ENCODE measurements at places on chromosomes 7 and 10.
A peak's percentile ranks its signal among the peaks of the same experiment; 100 is the strongest.

DNA sequence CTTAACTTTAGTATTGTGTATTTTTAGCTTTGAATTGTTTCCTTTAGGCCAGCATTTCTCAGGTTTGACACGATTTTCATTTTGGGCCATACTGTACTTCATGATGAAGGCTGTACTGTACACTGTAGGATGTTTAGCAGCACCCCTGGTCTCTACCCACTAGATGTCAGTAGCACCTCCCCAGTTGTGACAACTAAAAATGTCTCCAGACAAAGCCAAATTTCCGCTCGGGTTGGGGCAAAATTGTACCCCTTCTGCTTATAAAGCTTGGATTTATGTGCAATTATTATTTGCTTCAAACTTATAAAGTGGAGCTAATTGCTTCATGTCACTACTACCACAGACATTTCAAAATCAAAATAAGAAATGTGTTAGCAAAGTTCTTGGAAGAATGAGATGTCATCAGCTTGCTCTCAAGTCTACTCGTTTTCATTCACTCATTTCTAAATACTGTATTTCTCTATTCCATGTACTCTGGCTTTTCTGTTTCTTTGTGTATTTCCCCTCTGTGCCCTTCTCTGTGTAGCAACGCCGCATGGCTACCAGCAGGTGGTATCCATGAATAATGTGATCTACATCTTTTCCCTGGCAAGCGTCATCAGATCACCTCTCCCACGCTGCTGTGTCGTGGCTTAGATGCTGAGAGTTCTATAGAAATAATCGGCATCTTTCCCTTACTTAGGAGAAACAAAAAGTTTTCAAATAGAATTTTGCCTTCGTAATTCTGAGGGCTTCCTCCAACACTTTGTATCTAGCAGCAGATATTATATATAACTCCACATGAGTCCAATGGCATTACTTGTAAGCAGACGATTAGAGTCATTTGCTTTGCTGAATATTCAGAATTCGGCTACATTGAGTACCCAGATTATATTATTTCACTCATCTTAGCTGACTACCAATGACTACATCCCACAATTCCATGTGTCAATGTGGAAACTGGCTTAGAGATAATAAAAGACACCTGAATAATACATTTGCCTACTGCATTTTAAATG, 47.8 kb upstream of the CALCR start:
- no peak for DNase-seq

GRCh38 chr7:3120513-3120912, 76.8 kb upstream of the CARD11 start:
- DNase-seq = peak; percentile 43

DNA sequence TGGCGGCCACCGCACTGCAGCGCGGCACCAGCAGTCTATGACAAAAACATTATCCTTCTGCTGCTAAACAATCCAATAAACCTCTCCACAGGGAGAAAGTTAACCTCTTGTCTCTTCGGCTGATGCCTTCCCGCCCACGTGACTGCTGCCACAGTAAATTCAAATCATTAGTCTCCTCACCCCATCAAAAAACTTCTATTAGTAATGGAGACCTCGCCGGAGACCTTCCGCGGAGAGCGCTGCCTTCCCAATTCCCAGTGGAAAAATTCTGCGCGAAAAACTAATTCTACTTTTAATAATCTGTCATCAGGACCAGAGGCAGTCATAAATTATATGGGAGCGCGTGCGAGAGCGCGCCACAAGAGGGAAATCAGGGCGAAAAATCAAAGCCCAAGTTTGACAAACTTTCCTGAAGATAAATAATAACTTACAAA, 90.0 kb upstream of the PAX2 start:
- no peak for DNase-seq

DNA sequence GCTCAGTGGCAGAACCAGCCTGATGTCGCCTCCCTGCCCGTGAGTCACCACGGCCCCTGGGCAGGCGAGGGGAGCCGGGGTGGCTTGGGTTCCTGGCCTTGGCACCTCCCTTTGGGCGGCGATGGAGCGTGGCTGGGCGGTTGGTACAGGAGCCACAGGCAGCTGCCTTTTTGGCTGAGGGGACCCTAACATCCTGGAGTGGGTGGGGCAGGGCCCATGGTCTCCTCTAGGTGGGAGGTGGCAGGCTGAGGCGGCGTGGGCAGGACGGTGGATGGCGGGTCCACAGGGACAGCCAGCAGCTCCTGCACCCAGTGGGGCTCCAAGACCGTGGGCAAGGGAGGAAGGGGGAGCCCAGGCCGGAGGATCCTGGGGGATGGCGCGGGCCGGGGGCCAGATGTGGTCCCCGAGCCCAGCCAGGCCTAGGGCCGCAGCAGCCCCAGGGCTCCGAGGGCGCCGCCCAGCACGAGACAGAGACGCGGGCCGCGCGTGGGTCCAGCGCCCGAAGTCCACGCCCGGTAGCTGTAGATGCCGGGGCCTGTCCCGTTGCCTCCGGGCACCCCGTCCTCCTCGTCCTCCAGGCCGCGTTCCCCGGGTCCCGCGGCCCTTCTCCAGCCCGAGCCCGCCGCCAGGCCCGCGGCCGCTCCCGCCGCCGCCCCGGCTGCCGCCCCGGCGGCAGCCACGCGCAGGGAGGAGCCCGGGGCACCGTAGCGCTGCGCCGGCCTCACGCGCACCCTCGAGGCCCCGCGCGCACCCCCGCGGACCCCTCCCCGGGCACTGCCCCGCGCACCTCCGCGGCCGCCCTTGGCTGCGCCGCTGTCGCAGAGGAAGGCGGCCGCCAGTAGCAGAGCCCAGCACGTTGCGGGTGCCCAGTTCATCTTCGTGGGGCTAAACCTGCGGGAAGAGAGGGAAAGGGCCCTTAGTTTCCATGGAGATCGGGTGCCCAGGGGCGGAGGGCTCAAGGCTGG, 1.3 kb downstream of the SPRN start:
- DNase-seq = no peak

DNA sequence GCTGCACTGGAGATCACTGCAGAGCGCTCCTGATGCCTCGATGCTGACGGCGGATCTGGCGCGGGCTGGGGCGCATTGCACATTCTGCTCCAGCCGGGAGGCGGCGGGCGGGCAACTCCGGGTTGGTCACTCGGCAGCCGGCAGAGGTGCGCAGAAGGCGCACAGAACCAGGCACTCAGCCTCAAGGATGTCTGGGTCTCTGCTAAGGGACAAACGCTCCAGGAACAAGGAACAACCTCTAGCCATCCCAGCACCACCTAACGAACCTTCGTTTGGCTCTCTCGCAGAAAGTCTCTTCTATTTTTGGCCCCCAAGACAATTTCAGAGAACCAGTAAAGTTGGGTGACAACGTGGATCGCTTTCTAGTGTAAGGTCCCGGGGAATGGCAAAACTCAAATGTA, 254.6 kb downstream of the OTUD1 start:
- peak; percentile 45 for DNase-seq

DNA sequence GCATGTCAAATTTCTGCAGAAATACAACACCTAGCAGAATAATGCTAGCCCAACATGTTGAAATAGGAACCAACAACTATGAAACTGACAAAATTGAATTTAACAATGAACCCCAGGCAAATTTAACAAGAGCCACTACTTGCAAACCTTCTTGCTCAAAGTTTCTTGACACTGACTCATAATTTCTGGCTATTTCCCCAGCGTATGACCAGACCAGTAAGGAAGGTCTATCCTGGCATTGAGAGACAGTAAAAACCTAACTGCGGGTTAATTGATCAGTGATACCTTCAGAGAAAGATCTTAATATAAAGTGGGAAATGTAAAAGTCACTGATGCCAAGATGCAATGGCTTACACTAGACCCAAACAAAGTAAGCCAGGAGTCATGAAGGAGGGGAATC, 510.1 kb downstream of the ARL4A start:
- no peak for DNase-seq

DNA sequence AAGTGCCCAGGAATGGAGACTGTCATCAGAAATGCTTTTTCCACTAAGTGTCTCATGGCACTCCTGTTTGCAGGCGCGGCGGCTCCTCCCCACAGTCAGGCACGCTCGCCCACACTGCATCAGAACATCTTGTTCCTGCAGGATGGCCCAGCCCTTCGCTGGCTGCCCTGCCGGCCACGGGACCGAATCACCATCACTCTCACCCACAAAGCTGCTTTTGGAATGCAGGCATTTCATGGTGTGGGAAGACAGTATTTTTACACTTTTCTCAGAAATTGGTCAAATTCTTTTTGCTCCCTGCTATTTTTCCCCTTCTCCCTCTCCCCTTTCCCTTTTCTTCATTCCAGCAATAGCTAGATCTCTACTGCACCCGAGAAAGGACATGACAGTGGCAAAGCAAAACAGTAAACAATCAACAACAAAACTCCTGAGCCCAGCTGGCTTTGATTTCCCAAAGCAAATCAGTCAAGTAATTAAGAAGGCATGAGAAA, 176.1 kb upstream of the TNS3 start:
- DNase-seq = no peak

DNA sequence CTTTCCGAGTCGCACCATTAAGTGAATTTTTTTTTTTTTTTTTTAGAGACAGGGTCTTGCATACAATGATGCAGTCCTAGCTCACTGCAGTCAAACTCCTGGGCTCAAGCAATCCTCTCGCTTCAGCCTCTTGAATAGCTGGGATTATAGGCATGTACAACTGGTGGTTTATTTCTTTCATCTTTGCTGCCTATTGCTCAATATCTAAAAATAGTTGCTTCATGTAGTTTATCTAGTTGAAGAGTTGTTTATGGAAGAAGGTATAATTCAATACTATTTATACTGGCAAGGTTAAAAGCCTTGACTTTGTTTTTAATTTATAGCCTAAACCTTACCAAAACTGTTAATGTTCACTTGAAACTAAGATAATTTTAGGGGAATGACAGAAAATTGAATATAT, 66.9 kb downstream of the SEMA3D start:
- no peak for DNase-seq

GRCh38 chr7:141945356-141945755, 1.4 kb downstream of the CLEC5A start:
- peak; percentile 37 for DNase-seq

DNA sequence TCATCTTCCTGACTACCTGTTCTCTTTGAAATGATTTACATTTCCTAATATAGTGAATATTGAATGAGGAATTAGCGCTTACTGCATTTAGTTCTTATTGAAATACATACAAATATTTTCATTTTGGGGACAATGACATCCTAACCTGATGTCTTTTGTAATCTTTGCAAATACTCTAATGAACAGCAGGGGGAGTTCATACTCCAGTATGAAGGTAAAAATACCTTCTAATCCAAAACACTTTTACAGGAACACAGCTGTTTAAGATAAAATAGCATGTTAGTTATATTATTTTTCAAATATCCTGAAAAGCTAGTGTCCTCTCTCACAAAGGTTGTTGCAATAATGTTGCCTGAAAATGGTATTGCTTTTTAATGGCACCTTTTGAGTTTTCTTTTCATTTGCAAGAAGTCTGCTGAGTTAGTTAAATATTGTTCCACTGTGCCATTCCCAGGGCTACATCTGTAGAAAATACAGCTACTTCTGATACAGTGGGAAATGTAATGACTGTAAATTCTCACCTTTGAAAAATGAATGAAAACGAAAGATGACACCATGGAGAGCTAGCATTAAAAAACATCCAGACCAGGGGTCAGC, 400.0 kb downstream of the PHF14 start:
- no peak for DNase-seq

DNA sequence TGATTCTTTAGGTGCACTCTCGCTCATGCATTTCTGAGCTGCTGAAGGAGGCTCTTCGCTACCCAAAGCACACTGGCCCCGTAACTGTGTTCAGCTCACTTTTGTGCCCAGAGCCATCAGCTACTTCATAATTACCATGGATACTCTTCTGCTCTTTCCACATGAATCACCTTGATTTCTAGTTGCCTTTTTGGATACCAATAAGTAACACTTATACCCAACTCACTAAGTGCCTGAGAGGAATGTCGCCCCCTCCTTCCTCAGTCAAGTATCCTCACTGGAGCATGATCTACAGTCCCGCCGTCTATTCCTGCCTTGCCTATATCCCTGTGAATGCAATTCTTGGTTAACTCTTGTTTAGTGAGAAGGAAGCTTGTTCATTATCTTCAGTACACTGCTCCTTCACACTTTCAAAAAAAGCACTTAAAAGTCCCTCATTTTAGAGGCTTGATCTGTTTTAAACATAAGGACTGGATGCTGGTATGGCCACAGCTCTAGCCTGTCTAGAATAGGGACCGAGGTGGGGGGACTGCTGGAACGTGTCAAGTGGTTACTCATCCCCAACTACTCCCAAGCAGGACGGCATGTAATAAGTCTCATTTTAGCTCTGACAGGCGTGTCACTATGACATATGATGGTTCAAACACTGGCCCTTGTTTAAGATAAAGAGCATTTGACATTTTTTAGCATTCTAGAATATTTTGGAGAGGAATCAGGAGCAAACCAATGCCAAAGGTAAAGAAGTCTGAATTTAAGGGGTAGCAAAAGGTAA, 23.7 kb downstream of the SVIL start:
- no peak for DNase-seq
